Globus pallidus (tissue), 1 donor: ENCODE measurements at places on chromosomes 1 and 21.

DNA sequence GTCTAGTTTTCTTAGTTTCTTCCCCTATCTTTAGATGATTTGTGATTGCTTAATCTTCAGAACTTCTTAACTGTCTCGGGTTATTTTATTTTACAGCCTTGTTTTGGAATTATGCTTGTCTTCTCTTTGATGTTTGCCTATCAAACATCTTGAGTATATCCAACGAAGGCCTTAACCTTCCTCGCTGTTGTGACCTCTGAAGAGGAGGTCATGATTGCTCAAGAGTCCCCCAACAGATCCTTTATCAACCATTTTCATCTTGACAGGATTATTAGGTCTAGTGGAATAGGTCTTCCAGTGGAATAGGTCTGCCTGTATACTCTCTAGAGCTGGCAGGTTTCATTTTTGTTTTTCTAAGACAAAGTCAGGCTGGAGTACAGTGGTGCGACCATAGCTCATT is 45.7 kb downstream of the UBE4B start:
- DNase-seq = no peak

DNA sequence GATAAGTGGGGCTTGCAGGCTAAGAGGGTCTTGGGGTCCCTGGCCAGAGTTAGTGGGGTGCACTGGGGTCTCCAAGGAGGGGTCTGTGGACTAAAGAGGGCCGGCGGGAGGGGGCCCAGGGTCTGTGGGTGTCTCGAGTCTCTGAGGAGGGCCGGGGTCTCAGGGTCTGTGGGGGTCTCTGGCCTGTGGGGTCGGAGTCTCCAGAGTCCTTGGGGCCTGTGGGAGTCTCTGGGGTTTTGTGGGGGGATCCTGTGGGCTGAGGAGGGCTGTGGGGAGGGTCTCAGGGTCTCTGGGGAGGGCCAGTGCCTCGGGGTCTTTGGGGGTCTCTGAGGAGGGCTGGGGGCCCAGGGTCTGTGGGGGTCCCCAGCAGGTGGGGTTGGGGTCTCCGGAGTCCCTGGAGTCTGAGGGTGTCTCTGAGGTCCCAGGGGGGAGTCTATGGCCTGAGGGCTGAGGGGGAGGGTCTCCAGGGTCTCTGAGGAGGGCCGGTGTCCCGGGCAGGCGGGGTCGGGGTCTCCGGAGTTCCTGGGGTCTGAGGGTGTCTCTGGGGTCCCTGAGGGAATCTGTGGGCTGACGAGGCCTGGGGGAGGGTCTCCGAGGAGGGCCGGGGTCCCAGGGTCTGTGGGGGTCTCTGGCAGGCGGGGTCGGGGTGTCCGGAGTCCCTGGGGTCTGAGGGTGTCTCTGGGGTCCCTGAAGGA is 628 bp upstream of the PLEKHM2 start:
- no peak for DNase-seq

DNA sequence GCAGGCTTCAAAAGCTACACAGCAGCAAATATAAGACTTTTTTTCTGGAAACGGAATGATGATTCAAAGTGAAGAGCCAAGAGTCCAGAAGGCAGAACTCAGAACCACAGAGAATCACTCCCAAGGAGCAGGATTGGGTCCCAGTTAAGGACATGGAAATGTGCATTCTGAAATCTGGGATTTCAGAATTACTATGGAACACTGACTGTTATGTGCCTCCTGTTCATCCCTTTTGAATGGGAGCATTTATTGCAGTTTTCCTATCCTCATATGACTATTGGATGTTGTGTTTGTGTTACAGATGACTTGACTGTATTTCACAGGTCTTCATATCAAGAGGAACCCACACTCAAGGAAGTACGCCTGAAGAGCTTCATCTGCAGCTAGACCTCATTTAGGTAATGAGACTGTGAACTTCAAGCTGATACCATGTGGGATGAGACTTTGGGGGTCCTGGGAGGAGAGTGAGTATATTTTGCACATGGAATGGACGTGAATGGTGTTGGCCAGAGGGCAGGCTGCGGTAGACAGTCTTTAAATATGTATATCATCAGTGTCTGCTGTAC is 17.1 kb upstream of the CAP1 start:
- no peak for DNase-seq

- peak; percentile 91 for DNase-seq
These were observed 31.8 kb upstream of the CFAP126 start for GRCh38 chr1:161399257-161399998.

- no peak for DNase-seq
These were observed 18.9 kb downstream of the SHISAL2A start for GRCh38 chr1:52651904-52652303.

DNA sequence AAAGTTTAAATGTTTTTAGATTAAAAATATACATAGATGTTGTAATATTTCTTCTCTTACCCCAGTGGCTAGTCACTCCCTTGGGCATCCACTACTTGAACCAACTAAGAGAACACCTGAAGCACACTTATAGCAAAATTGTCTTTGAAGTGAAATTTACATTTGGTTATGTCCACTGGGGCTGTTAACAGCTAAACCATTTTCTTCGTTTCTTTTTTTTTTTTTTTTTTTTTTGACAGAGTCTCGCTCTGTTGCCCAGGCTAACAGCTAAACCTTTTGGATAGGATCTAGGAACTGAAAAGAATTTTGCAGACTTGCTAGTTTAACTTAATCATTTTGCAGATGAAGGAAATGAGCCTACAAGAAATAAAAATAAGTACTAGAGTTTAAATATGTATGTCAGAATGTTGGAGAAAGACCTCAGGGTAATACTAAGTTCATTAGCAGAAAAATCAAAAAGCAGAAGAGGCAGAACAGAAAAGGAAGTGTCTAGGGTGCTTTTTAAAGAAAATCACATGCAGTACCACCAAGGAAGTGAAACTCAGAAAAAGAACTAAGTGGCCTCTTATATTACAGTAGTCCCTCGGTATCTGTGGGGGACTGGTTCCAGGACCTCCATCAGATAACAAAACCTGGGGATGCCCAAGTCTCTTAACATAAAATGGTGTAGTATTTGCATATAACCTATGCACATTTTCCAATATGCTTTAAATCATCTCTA is 11.8 kb downstream of the DRAM2 start:
- peak; percentile 34 for DNase-seq

GRCh38 chr1:213110349-213111300 is 59.6 kb downstream of the RPS6KC1 start:
- no peak for DNase-seq

- no peak for DNase-seq
These were observed 365.6 kb downstream of the RPS6KC1 start for GRCh38 chr1:213416461-213417224.

DNA sequence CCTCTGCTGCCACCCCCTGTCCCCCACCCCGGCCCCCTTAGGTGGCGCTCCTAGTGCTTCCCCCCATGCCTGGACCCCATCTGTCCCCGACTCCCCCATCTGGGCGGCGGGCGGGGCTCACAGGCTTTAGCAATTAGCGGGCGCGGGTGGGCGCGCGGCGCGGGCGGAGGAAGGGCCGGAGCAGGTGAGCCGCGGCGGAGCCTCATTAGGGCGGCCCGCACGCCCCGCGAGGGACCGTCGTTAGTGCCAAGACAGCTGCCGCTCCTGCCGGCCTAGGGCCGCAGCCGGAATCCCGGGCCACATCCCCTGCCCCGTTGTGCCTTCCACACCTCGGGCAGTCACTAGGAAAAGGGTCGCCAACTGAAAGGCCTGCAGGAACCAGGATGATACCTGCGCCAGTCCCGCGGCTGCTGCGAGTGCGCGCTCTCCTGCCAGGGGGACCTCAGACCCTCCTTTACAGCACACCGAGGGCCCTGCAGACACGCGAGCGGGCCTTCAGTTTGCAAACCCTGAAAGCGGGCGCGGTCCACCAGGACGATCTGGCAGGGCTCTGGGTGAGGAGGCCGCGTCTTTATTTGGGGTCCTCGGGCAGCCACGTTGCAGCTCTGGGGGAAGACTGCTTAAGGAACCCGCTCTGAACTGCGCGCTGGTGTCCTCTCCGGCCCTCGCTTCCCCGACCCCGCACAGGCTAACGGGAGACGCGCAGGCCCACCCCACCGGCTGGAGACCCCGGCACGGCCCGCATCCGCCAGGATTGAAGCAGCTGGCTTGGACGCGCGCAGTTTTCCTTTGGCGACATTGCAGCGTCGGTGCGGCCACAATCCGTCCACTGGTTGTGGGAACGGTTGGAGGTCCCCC is 7.6 kb downstream of the OLIG2 start:
- no peak for DNase-seq

DNA sequence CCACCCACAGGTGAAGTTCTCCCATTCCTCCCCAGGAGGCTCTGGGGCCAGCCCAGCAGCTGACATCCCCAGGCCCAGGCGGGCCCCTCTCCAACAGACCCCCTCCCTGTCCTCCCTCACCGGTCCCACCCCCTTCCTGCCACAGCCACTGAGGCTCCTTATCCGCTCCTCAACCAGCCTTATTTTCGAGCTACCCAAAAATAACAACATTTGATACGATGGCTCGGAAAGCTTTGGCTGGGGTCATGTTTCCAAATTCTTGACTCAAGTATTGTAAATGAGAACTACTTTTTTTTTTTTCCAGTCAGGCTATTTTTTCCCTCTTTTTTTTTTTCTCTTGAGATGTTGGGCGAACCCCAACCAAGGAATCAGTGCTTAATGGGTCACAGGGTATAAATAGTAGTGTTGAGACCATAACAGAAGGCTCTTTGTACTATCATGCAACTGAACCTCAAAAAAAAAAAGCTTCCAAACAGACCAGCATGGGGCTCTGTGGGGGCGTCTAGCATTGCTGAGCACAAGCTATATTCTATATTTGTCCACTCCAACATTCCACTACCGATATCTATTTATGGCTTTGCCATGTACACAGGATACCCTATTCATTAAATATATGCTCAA is 27.2 kb downstream of the IRF2BP2 start:
- no peak for DNase-seq

DNA sequence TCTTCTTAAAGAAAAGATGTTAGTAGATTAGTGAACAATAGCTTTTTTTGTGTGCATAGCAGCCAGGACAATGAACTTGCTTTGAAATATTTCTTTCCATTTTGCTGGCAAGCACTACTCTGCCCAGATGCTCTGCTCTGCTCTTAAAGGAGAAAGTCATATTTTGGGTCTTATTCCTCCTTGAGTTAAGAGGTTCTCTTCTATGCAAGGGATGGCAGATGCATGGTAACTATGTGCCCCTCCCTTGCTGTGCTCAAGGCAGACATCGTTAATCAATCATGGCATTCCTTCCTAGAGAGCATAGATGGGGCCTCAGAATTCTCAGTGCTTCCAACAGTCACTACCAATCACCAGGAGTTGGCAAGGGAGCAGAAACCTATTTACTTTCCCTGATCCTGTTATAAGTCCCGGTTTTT is 27.6 kb downstream of the NIPAL3 start:
- DNase-seq = peak; percentile 77

GRCh38 chr1:181813266-181813665 is 248.2 kb downstream of the ZNF648 start:
- no peak for DNase-seq

DNA sequence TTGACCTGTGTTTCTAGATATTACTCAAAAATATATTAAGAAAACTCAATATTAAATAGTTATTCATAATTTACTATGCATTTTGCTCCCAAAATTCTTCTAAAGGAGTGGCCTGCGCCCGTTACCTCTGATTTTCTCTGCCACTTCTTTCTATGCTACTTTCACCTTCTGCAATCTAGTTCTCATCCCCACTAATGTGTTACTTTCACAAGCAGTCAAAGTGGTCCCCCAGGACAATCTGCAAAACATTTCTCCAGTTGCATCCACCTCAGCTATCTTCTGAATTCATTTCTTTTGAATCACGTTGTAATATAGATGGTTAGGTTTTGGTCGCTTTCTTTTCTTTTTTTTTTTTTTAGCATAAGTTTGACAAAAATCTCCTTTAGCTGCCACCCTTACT is 13.4 kb downstream of the INSL5 start:
- DNase-seq = no peak

GRCh38 chr1:22767852-22768251 is 57.2 kb downstream of the EPHB2 start:
- no peak for DNase-seq

GRCh38 chr1:61138921-61139774 is 56.8 kb downstream of the NFIA start:
- no peak for DNase-seq

GRCh38 chr1:64841330-64842065 is 96.6 kb downstream of the RAVER2 start:
- no peak for DNase-seq

- DNase-seq = no peak
These were observed 1.3 kb upstream of the CTRC start for GRCh38 chr1:15436881-15437442.

DNA sequence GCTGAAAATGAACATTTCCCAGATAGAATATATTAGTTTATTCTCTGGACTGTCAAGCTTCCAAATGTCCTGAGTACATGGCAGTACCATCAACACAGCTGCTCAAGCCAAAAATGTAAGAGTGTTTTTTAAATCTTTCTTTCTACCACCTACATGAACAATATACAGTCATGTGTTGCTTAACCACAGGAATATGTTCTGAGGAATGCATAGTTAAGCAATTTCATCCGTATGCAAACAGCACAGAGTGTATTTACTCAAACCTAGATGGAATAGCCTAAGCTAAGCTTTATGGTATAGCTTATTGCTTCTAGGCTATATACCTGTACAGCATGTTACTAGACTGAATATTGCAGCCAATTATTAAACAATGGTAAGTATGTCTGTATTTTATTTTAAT is 561.9 kb upstream of the ADGRL4 start:
- DNase-seq = no peak

- no peak for DNase-seq
These were observed 16.7 kb downstream of the HMGN1 start for GRCh38 chr21:39332175-39332574.

GRCh38 chr1:28147264-28148094 is 29.0 kb downstream of the PTAFR start:
- no peak for DNase-seq

- DNase-seq = no peak
These were observed 112.3 kb upstream of the ZRANB2 start for GRCh38 chr1:71193153-71193552.

- no peak for DNase-seq
These were observed 6.0 kb downstream of the TRABD2B start for GRCh38 chr1:47991187-47991586.

GRCh38 chr1:212467843-212468482 is 35.2 kb downstream of the NENF start:
- no peak for DNase-seq

DNA sequence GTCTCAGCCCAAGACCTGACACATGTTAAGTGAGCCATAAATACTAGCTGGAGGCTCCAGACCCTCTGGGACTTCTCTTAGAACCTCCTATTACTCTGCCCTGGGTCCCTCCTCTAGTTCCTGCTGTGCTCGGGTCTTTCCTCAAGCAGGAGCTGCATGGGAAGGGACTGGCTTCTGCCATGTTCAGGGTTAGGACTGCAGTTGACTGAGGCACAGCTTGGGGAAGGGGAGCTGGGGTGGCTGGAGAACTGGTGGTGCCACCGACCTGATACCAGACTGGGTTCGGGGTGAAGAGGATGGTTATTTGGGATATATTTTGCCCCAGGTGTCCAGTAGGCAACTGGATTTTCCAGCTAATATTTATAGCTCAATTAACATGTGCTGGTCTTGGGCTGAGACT is 15.7 kb downstream of the HYI start:
- no peak for DNase-seq

DNA sequence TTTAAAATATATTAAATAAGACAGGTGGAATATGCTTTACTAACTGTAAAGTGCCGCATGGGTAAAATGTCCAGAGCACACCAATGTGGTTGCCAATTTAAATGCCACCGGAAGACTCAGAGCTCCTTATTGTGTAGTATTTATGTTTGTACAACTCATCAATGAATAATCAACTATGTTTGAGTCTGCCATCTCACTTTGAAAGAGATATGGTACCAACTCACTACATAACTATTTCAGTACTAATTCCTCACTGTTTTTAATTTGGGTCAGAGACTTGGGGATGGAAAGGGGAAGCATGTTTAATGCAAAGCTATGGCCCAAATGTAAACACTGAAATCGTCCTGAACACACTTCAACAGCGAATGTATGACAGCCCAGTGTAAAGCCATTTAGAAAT is 144.8 kb downstream of the NR5A2 start:
- no peak for DNase-seq
